ENCODE measurements at places on chromosomes 4 and X. TPM values are rescaled to one million over a fixed set of nuclear protein-coding genes. Genes with fewer than 3 reads are reported as not detected.

KCND1 gene
- 1.4 TPM for total RNA-seq

IL21 gene
- not detected for total RNA-seq

SHROOM4 gene
- 2.5 TPM for total RNA-seq

PROM1 gene
- not detected for total RNA-seq

NDNF gene
- 0.24 TPM for total RNA-seq

NPNT gene
- total RNA-seq, result not detected

IDH3G gene
- total RNA-seq, result 63.5 TPM

GPRASP1 gene
- total RNA-seq, result 3.5 TPM

GCNA gene
- 4.4 TPM for total RNA-seq

Data from osteocyte (in vitro differentiated cells).